ENCODE measurements at places on chromosomes 5 and 9. TPM values are rescaled to one million over a fixed set of nuclear protein-coding genes. Genes with fewer than 3 reads are reported as not detected.

Gene PCDHB9
- total RNA-seq = 7.4 TPM

Gene AK6
- 22.5 TPM for total RNA-seq

Gene MYO10
- total RNA-seq = 9.3 TPM

Gene CCDC180
- 15.7 TPM for total RNA-seq

DNA sequence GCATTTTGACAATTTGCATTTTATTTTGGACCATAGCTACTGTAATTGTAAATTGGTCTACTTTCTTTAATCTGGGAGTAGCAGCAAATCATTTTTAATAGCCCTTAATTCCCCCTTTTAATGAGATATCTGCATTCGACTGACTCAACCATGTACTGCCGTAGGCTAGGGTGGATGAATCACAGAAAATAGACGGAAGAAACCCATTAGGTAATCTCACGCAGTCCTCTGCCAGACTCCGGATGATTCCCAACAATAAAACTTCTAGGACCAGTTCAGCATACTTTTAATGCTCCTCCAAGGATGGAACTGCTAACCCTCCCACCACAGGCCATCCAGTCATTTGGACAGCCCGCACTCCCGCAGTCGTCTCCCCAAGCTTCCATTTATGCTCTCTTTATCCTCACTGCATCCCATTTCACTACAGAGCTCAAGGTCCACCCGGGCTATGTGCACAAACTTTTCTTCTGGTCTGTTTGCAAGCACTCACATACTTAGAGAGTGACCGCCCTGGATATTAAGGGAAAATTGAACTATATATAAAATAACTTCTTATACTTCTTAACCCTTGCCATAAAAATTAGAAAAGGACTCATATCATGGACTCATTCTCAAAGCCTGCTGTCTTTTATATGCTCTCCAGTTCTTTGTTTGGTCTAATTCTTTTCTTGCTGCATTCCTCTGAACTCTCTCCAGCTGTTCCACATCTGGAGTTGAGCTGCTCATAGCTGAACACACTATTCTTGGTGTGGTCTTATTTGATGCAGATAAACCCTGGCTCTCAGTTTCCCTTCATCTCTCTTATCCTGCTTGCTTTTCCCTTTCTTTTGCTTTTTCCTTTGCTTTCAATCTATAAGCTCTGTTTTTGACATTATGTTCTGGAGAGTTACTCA is 326.6 kb downstream of the ARL15 start:
- no peaks in the 10 kb centered on the region for H3K4me1 ChIP-seq
- H3K27ac ChIP-seq = no peak overlapping the region
- no peaks in the 10 kb centered on the region for H3K36me3 ChIP-seq

- H3K27ac ChIP-seq = peak overlapping the region; percentile 93
- peaks cover 4% of the 10 kb centered on the region for H3K4me1 ChIP-seq
- peak; percentile 85 for DNase-seq
- H3K36me3 ChIP-seq = no peaks in the 10 kb centered on the region
- H3K4me3 ChIP-seq = no peak overlapping the region
These were observed 63.6 kb upstream of the IL17B start for GRCh38 chr5:149442563-149443182.

GRCh38 chr5:104739905-104740304 is 1177.3 kb upstream of the NUDT12 start:
- no peak overlapping the region for H3K27ac ChIP-seq
- DNase-seq = no peak
- H3K36me3 ChIP-seq = no peaks in the 10 kb centered on the region
- H3K4me1 ChIP-seq = no peaks in the 10 kb centered on the region

- H3K4me3 ChIP-seq = no peak overlapping the region
- H3K36me3 ChIP-seq = no peaks in the 10 kb centered on the region
- no peak overlapping the region for H3K27ac ChIP-seq
These were observed 91.8 kb upstream of the CXCL14 start for GRCh38 chr5:135670588-135670987.

DNA sequence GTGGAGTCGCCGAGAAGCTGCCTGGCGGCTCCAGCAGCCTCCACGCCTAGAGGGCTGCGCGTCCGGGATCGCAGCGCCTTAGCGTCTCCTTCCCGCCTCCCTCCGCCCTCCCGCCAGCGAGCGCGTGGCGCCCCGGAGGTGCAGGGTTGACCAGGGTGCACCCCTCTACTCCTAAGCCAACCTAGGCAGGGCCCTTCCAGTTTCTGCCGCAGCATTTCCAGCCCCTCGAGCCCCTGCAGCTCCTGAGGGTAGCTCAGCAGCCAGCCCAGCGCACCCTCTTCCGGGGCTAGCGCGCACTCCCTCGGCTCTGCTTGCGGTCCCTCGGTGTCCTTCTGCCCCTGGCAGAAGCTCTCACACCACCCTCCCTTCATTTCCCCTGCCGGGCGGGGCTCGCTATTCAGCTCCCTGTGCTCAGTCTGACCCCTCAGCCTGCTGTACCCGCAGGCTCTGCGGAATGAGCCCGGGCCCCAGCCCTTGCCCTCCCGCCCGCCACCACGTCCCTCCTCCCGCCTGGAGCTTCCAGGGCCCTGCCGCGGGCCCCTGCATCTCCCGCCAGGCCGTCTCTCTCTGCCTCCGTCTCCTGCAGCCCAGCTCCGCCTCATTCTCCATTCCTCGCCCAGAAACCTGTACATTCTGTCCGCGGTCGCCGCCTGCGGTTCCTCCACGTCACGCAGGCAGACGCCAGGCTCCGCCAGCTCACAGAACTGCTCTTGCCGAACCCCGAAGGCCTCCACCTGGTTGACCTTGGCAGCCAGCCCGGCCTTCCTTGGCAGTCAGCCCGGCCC is 61.8 kb downstream of the SPATA31C2 start:
- H3K4me1 ChIP-seq = no peaks in the 10 kb centered on the region
- H3K36me3 ChIP-seq = no peaks in the 10 kb centered on the region
- H3K4me3 ChIP-seq = peak overlapping the region; percentile 33
- no peak overlapping the region for H3K27ac ChIP-seq
- no peaks in the 10 kb centered on the region for H3K27me3 ChIP-seq

DNA sequence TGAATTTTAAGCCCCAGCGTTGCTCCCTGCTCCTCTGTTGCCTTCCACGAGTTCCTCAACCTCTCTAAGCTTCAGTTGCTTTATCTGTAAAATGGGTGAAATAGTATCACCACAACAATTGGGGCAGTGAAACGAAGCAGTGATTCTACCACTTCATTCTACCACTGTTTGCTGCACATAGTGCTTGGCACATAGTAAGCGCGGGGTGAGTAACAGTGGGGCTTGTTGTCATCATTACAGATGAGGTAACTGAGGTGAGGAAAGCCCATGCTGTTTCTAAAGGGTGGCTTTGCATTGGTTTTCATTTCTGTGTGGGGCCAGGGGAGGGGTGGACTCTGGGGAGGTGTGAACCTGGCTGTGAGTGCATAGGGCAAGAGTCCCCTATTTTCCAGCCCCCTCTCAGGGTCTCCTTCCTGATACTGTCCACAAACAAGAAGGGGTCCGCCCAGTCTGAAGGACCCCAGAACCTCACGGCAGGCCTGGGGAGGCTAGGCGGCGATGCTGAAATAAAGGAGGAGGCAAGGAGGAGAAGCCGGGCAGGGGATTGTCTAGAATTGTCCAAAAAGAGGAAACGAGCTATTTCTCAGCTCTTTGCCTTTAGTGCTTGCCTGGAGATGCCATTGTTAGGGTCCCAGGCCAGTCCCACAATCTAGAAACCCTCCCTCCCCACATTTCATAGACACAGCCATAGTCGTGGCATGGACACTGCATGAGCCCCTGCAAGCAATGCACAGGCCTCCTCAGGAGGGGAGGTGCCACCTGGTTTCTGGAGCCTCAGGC is 65.6 kb downstream of the IL6ST start:
- no peak overlapping the region for H3K27ac ChIP-seq
- H3K4me3 ChIP-seq = no peak overlapping the region
- H3K4me1 ChIP-seq = no peaks in the 10 kb centered on the region
- no peak for DNase-seq

GRCh38 chr5:172133359-172134029 is 54.5 kb downstream of the STK10 start:
- no peaks in the 10 kb centered on the region for H3K27me3 ChIP-seq
- H3K4me1 ChIP-seq = no peaks in the 10 kb centered on the region
- H3K4me3 ChIP-seq = no peak overlapping the region
- H3K27ac ChIP-seq = no peak overlapping the region

Measured in cardiac muscle cell (in vitro differentiated cells and primary cell).